ENCODE measurements at places on chromosomes 1 and 21.

GRCh38 chr1:14113841-14114567 lies 414.0 kb downstream of the PRDM2 start:
- peak; percentile 19 for DNase-seq

GRCh38 chr1:204041803-204042505 lies 31.0 kb upstream of the SOX13 start:
- DNase-seq: no peak

DNA sequence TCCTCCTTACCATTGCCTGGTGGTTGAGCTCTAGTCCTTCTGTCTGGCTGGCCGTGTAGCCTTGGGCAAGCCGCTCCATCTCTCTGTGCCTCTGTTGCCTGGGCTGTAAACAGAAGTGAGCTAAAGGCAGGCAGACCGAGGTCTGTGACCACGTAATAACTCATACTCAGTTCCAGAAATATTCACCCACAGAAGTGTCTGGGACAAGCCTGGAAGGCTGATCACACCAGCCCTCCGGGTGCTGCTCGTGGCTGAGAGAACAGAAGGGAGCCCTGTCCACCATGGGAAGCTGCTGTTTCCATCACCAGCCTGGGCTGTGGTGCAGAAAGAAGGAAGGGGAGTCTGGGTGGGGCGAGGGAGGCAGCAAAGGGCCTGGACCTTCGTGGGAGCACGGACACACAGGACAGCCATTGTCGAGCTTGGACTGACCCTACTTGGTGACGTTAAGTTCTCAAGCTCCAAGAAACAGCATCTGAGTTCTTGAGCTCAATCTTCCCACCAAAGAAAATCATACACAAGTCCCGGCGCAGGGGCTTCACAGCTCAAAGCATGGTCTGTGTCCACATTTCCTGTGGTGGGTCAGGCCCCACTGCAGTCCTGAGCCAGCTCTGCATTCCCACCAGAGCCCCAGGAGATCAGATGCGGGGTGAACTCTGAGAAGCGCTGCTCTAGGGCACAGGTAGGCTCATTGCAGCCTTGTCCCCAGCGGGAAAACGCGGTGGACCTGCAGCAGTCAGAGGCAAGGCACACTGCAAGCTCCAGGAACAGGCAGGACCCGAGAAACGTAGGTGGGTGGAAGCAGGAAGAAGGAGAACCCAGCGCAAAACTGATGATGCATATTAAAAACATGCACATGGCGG lies 61.8 kb downstream of the RUNX3 start:
- DNase-seq: no peak

DNA sequence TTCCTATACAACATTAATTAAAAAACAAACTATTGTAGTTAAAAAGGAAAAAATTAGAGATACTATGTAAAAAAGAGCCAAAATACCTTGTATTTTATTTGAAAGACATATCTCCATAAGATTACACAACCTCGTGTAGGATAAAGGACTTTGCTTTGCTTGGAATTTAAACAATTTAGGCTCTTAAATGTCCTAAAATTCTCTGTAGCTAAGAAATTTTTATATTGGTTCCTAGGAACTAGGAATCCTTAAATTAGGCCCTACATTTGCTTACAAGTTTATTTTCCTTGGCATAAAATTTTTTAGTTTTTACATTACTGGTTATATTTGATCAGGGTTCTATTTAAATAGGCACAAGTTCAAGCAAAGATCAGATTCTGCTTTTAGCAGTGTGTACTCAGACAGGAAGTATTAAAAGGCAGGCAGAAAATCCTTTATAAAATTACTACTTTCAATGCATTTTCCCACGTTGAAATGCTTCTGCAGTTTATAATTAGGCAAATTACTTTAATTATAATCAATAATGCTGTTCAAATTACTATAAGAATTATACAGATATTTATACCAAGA lies 3.4 kb upstream of the ANGPTL3 start:
- no peak for DNase-seq

DNA sequence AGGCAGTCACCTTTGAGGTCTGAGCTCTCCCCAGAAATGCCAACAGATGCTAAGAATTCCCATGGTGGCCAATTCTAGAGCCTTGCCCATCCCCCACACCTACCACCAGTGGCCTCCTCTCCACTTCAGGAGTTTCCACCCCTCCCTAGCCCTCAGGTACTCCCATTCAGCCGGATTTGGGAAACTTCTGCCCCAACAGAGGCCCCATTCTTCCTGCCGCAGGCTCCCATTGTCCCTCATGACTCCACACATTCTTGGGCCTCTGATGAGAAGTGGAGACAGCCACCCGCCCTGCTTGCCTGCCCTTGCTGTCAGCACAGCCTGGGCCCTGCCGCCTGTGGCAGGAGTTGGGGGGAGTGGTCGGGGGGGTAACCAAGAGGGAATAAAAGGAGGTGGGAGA lies 4.6 kb downstream of the BLACAT1 start:
- no peak for DNase-seq

- no peak for DNase-seq
These were observed 36.9 kb downstream of the TLCD4 start for GRCh38 chr1:95154096-95154495.

GRCh38 chr1:203340112-203340790 lies 10.7 kb downstream of the FMOD start:
- no peak for DNase-seq

Measured in tibial nerve (tissue), 4 donors.